ENCODE measurements at places on chromosomes 3 and 15. TPM values are rescaled to one million over a fixed set of nuclear protein-coding genes. Genes with fewer than 3 reads are reported as not detected.

DNA sequence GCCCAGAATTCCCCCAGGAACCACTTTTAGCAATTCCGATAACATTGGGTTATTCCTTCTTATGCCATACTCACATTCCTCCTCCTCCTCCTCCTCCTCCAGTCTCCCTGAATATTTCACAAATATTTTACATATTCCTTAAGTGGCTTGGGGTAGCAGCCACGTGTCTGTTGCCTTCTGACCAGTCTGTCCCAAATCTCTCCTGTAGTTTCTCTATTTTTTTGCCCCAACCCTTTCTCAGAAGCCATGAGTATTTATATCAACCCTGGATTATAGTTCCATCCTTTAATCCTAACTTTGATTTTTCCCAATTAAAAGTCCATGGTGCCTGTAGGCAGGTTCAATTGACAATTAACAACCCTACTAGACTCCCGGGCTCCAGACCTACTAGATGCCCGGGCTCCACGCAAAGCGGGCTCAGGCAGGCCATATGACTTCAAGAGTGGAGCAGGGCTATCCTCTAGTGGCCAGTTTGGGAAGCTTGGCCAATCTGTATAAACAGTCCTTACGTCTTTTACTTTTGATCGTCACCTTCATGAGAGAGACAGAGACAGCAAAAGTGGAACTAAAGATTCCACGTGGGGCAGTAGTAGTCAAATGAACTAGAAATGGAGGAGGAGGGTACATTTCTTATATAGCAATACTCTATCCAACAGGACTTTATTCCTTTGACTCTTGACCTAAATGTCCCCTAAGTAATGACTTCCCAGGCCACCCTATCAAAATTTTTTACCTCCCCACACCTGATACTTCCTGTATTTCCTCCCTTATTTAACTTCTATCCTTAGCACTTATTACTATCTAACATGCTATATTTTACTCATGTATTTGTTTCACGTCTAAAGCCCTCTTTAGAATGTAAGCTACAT is 69.7 kb downstream of the USF3 start:
- DNase-seq, result no peak

DNA sequence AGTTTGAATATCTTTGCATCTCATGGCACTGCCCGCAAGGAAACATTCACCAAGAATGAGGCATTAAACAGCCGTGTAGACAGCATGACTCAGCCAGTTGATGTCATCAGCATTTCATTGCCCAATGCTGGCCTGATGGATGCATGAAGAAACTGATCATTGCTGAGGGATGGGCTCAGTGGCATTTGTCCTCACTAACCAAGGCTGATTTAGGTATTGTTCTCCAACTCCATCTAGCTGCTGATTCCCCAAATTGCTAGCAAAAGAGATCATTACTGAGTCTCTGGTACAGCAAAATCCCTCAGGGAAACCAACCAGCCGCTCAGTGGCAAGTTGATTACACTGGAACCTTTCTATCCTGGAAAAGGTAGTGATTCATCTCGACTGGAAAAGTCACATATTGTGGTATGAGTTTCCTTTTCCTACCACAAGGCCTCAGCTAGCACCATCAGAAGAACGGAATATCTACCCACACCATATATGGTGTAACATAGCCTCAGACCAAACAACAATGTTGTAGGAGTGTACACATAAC is 186.5 kb upstream of the GAP43 start:
- DNase-seq, result no peak

DNA sequence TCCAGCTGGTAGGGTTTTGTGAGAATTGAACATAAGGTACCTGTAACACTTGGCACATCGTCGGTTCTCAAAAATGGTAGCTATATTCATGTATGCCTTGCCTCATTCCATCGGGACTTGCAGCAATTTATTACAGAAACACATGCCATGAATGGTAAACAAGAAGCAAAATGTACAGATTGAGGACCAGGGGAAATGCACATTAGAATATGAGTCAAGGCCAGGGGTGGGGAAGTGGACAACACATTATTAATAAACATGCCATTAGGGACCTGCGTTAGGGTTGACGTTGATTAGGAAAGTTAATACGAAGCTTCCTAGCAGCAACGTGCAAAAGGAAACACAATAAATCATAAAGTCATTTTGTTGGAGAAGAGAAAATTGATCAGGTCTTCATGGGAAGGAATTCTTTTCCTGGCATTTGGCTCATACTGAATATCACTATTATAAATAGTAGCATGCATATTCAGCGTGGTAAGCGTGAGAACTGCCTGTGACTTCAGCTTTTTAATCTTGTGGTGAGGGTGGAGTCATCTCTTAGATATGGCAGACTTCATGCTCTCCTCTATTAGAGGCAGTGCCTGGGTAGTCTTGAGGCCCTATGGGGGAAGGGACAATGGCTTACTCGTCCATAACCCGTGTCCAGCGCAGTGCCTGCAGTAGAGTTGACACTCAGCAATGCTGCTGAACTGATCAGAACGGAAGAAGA is 184.9 kb downstream of the SV2B start:
- no peak for DNase-seq

GRCh38 chr15:77162872-77163633 is 92.1 kb upstream of the TSPAN3 start:
- no peak for DNase-seq

- no peak for DNase-seq
Measured at GRCh38 chr3:155560594-155560993, 184.3 kb downstream of the PLCH1 start.

DNA sequence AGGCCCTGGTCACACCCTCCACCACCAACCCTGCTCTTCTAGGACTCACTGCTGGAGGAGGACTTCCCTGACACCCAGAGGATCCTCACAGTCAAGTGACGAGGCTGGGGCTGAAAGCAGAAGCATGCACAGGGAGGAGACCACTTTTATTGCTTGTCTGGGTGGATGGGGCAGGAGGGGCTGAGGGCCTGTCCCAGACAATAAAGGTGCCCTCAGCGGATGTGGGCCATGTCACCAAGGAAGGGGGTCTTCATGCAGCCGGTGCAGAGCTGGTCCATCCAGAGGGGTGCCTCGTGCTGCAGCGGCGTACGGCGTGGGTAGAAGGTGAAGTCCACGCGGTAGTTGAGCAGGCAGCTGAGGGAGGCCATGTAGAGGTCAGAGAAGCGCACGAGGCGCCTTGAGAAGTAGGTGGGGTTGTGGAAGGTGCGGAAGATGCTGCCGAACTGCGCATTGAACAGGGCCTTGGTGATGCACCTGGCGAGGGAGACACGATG is 9.4 kb downstream of the NT5DC2 start:
- no peak for DNase-seq

DNA sequence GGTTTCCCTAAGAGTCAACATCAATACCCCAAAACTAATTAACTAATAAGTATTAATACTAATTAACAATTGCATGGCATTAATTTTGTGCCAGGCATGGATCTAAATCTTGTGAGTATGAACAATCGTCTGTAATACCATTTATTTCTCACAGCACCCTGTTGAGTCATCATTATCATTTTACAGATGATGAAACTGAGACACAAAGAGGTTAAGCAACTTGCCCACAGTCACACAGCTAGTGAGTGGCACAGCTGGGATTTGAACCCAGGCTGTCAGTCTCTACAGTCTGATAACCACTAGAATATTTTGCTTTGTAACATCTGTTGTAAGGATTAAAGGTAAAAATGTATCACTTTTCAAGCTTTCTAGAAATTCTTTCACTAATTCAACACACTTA is 423.4 kb upstream of the WNT5A start:
- DNase-seq, result no peak

DNA sequence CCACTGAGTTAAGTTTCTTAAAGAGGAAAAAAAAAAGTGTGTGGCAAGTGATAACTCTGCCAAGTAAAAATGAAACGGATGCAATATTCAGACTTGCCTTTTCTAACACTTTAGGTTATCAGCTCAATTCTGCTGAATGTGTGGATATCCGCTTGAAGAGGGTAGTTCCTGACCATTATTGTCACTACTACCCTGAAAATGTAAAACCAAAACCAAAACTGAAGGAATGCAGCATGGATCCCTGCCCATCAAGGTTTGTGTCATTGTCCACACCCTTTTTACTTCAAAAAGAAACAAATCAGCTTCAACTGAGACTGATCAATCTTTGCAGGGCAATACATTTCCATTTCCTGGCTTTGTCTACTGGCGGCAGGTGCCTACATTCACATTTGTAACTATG is 236.1 kb downstream of the ADAMTSL3 start:
- DNase-seq, result no peak

DNA sequence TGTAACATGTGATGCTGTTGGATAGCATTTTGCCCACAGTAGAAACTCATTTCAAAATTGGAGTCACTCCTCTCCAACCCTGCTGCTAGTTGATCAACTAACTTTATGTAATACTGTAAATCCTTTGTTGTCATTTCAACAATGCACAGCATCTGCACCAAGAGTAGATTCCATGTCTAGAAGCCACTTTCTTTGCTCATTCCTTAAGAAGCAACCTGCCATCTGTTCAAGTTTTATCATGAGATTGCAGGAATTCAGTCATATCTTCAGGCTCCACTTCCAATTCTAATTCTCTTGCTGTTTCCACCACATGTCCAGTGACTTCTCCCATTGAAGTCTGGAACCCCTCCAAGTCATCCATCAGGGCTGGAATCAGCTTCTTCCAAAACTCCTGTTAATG is 42.9 kb downstream of the AKAP13 start:
- DNase-seq, result no peak

DNA sequence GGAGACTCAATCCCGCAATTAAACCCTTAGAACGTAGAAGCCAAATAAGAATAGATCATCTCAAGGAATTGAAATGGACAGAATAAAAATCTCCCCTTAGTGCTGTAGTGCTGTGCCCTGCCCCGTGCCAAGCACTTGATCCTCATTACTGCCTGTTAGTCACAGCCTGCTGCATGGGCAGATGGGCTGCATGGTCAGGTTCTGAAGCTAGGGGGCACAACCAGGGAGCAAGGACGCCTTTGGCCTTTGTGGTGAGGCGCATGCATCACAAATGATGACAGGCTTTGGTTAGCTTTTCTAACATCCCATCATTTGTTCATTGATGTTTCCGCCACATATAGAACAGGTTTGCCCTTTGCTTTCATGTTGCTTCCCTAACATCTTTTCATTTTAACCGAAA is 336.3 kb upstream of the ADAMTS9 start:
- no peak for DNase-seq

DNA sequence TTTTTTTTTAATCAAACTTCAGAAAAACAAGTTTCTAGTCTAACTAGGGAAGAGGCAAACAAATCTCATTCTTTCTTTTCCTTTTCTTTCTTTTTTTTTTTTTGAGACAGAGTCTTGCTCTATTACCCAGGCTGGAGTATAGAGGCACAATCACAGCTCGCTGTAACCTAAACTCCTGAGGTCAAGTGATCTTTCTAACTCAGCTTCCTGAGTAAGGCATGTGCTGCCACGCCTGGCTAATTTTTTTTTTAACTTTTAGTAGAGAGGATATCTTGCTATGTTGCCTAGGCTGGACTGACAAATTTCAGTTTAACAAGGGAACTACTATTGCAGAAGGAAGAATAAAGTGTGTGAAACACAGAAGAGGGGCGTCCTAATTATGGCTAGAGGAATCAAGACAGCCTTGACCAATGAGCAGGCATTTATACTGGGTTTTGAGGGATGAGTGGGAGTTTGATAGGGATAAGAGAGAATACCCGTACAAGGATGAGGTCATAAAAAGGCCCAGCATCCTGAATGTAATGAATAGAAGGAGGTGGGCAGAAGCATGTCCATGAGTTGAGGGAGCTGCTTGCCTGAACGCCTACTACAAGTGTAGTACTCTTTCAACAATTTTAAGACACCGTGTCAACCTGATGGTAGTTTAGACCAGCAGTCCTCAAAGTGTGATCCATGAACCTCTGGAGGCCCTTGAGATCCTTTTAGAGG is 6.7 kb upstream of the ZFAND6 start:
- no peak for DNase-seq

- DNase-seq, result no peak
Measured at GRCh38 chr3:69276884-69277283, 109.0 kb downstream of the FRMD4B start.

DNA sequence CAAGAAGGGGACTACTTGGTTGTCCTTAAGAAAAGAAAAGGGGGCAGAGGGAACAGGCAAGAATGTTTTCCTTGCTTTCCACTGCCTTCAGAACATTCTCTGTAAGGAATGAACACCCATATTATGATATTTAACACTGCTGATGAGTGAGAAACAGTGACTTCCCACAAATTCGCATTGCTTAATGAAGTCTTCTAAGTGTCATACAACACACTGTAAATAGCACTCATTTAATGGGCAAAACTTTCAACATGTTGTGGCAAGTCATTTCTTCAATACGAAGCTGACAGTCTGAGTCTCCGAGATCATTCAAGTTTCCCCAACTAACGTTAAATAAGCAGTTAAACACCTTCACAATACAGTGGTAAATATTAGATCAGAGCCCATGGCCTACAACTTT is 464.4 kb downstream of the SHQ1 start:
- DNase-seq, result no peak

GOLGA8S gene
- 1.4 TPM for polyA plus RNA-seq

PLD1 gene
- polyA plus RNA-seq, result 6.3 TPM

PAQR5 gene
- 6.0 TPM for polyA plus RNA-seq

RFC4 gene
- 49.2 TPM for polyA plus RNA-seq

PLSCR2 gene
- polyA plus RNA-seq, result 0.95 TPM

NMD3 gene
- 56.7 TPM for polyA plus RNA-seq

Measured in right lung (tissue), 10 donors.